ENCODE measurements at places on chromosomes 6 and 20.

DNA sequence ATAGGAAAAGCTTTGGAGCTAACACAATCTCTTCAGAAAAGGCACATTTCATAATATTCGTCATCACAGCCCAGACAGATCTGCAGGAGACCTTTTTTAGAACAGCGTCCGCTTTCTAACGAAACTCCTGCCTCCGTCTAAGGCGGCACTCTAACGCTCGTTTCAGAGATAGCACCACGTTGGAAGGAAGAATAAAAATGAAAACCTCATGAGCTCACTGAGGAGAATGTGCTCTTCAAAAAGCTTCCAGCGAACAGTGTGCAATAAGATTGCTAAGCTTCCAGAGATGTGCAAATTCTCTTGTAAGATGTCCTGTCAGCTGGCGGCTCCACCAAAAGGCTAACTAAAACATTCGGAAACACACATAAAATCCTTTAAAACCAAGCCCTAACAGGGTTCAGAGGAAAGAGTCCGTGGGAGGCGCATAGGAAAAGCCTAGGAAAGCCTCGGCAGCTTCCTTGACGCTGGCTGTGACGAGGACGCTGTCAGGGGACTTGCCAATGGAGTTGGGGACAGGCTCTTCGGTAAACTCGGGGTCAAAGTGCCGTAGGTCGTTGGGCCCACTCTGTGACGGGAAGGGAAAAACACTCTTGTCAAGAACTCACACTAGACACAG, 117.6 kb upstream of the SLC2A12 start:
- no peak for DNase-seq

- peak; percentile 46 for DNase-seq
These were observed 55.4 kb upstream of the MOXD1 start for GRCh38 chr6:132456700-132457143.

DNA sequence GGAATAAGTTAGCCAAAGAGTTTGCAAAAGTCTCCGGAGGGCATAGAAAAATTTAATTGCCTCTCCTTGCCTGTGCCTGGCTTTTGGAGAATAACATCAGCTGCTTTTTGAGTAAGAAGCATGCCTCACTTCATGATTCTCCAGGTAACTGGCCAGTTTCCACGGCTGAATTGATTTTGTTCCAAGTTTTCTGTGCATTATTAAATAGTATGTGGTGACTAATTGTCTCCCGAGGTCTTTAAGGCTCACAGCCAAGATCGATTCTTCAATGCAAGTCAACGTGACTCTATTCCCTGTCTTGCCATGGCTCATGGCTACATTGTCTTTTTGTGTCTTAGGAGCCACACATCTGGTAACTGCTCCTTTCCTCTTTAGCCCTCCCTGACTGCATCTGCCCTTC, 54.2 kb downstream of the CNR1 start:
- no peak for DNase-seq

GRCh38 chr6:128495536-128496333, 24.7 kb downstream of the PTPRK start:
- DNase-seq: no peak

DNA sequence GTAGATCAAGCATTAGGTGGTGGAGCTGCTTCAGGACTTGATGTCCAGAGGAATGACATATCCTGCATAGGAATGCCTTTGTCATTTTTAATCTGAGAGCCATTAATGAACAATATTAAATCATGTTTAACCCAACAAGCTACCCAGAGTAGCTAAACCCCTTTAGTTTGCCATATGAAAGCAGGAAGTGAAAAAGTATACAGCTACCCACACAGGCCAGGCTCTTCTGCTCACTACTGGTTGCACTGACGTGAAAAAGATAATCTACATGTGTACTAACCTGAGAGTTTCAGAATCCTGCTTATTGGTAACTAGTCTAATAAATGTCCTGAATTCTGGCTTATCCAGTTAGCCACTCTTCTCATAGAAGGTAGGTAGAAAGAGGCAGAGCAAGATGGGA, 19.9 kb downstream of the GLYATL3 start:
- no peak for DNase-seq

- DNase-seq: no peak
These were observed 39.2 kb upstream of the KCNG1 start for GRCh38 chr20:51062065-51062464.

- no peak for DNase-seq
These were observed 202.1 kb upstream of the PRDM1 start for GRCh38 chr6:105884011-105884410.

DNA sequence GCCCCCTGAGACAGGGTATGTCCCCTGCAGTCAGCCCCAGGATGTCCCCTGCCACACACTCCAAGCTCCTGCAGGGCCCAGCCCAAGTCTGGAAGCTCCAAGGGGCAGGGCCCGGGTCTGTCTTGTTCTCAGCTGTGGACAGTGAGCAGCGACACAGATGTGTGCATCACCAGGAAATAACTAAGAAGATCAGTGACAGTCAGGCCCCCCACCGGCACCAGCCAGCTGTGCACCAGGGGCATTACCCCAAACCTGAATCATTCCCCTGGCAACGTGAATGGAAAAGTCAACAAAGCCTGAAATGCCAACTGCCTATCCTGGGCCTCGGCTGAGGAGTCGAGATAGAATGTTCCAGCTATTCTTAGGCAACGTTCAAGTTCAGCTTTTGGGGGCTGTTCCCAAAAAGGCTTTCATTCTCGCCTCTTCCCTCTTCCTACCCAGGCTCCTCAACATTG, 105.0 kb downstream of the PREX1 start:
- DNase-seq: no peak

Data from ecto neural progenitor cell (in vitro differentiated cells).